ENCODE measurements at places on chromosomes 1 and 21.

DNA sequence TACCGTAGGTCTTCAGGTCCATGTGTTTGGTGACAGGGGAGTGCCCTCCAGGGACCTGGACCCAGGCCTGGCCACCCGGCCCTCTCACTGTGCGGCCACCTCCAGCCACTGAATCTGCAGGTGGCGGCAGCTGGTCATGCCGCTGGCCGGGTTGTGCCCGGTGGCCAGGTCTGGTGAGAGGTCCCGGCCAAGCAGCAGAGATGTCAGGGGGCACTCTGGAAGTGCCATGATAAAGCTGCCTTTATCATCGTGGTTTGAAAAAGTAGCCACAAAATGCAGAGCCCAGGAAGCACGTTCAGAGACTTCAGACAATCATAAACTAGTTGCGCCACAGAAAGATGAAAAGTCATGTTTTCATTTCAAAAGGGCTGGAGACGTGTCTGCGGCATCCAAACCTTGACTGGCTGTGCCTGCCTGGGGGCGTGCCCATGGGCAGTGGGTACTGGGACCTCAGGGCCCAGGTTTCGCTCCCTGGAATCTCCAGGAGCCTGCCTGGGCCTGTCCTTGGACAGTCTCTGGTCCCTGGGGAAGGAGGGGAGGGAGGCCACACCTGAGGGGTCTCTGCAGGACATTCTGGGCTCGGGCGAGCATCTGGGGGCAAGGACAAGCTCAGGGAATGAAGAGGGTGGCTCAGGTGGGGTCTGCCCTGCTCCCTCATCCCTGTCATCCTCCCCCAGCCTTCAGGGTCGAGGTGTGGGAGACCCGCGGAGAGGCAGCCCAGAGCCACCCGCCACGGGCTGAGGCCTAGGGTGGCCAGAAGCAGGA lies 44.9 kb downstream of the COL18A1 start:
- DNase-seq = no peak

GRCh38 chr1:40856656-40857302 lies 5.4 kb downstream of the CITED4 start:
- DNase-seq = no peak

DNA sequence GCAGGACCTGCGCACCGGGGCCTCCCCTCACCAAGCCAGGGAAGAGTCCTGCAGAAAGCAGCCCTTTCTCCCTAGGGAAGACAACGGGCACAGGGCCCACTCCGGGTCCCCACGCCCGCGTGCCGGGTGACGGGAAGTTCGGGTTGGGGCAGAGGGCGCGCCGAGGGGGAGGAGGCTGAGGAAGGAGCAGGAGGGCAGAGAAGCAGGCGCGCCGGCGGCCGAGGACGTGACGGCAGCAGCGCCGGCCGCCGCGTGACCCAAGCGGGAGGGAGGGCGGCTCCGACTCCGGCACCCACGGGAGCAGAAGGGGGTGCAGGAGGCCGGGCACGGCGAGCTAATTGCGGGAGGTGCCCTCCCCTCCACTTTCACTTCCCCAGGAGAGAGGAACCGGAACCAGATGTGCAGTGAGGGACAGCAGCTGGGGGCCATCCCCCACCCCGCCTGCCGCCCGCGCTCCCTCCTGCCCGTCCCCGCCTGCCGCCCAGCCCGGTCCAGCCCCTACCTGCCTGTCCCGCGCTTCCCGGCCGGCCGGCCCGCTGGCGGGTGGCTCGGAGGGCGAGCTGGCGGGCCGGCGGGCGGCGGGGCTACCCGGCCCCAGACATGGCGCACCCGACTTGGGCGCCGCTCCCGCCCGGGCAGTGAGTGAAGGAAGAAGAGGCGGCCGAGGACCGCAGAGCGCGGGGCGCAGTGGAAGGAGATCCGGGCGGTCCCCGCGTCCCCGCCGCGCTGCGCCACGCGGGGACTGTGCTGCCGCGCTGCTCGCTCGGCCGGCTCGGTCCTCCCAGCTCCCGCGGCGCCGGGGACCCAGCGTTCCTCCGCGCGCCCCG lies 510 bp downstream of the DENND4B start:
- peak; percentile 83 for DNase-seq

- no peak for DNase-seq
Measured at GRCh38 chr1:26122988-26123973, 11.7 kb downstream of the PDIK1L start.

DNA sequence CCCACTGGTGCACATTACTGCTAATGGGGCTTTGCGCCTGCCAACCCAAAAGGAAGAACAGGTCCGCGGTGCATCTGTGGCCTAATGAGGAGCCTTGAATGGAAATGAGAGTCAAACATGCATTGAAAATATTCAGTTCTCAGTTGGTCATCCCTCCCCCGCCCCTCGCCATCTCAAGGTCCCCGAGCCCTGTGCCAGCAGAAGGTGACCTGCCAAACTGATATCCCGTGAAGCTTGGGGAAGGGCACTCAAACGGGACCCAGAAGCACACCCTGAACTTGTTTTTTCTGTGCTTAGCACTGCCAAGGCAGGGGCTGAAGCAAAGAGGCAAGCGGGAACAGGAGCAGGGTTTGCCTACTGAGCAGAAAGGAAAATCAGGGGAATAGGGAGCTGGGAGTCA lies 67.9 kb upstream of the ZNF648 start:
- DNase-seq = no peak

DNA sequence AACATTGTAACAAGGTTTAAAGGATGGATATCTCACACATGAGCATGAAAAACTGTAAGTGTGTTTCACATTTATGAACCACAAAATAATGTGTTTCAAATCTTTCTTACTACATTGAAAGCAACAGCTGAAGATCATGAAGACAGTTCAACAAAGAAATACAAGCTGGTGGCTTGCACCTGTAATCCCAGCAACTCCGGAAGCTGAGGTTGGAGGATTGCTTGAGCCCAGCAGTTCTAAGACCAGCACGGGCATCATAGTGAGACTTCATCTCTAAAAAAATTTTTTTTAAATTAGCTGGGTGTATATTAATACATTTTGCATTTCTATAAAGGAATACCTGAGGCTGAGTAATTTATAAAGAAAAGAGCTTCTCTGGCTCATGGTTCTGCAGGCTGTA lies 27.1 kb upstream of the C1orf198 start:
- no peak for DNase-seq

DNA sequence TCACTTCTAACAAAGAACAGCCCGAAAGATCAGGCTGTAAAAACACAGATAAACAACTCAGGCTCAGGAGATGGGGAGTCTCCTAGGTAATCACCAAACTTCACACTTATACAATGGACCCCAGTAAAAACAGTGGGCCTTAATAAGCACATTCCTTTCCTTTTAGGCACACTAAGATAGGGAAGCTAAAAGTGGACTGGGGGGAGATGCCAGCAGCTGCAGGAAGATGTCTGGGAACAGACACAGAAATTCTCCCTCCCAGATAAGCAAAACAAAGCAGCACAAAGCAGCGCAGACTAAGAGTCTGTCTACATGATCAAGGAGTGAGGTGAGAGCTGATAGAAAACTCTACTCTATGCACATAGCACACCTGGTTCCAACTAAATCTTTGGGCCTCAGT lies 29.0 kb upstream of the CTBS start:
- no peak for DNase-seq

DNA sequence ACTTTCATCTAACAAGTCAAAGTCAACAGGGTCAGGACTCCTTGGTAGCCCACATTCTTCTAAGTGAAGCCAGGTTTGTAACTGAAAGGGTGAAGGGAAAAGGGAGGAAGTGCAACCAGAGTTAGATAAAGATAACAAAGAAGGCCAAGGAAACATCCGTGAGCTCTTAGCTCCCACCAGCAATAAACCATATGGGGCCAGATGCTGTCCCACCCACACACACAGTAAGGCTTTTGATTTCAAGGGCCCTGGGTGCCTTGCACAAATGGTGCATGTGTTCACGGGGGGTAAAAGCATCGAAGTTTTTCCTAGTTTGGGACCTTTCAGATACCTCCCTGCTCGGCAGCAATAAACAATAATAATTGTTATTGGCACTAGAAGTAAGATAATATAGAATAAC lies 5.1 kb upstream of the TIAM1 start:
- no peak for DNase-seq

GRCh38 chr1:1230656-1231399 lies 973 bp downstream of the SDF4 start:
- no peak for DNase-seq

DNA sequence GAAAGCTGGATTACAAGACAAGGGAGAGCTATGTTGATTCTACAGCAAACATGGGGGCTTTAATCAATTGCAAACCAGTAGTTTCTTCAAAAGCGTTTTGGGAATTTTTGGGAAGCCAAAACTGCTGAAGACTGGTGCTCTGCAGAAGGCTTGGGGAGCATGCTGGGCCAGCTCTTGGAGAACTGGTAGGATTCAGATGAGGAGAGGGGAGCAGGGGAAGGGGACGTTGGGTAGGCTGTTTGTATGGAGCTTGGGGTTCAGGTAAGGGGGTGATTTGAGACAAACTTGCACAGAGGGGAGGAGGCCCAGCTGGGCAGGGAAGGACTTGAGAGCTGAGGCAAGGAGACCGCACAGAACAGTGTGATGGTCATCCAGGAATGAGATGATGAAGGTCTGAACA lies 2.6 kb upstream of the MYOG start:
- no peak for DNase-seq

- DNase-seq = no peak
Measured at GRCh38 chr21:15037900-15038293, 26.9 kb downstream of the NRIP1 start.

GRCh38 chr1:165512816-165513215 lies 31.0 kb upstream of the LRRC52 start:
- DNase-seq = no peak

GRCh38 chr1:153470707-153471106 lies 10.3 kb upstream of the S100A7 start:
- DNase-seq = no peak

DNA sequence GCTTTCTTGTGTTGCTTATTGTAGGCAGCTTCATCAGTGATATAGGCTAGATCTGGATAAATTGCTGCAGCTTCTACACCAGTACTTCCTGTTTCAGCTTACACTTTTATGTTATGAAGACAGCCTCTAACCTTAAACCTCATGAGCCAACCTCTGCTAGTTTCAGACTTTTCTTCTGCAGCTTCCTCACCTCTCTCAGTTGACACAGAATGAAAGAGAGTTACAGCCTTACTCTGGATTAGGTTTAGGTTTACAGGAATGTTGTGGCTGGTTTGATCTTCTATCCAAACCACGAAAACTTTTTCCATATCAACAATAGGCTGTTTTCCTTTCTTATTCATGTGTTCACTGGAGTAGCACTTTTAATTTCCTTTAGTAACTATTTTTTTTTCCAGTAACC lies 76.9 kb upstream of the RNPC3 start:
- DNase-seq = no peak

DNA sequence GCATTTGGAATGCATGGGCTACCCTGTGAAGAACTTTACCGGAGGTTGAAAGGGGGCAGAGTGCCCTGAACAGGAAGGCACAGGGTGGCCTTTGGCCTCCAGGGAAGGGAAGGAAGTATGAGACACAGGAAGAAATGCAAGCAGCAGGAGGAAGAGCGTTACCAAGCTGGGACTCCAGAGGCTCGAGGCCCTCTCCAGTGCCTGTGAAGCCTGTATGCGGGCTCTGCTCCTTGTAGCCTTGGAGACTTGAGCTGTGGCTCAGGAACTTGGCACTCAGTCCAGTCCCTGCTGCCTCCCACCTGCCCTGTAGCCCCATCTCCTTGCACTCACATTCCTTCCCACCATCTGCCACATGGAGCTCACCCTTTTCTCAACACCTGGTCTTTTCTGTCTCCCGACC lies 33.5 kb upstream of the RNF19B start:
- no peak for DNase-seq

- no peak for DNase-seq
Measured at GRCh38 chr21:25360593-25360992, 246.7 kb downstream of the MRPL39 start.

DNA sequence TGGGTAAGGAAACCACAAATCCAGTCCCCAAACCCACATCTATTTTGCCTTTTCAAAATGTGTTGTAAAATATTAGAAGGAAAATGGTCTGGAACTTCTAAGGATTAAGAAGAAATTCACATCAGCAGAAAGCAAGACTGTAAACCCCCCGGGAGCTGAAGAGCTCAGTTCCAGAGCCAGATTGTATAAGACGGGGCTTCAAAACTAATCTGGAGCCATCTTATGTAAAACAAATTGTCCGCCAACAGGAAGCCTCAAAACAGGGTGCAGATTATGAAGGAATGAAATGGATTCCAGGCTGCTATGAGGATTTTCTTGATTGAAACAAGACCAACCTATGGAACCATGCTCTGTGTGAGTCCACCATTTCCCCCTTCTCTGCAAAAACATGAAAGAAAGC lies 25.1 kb upstream of the HUNK start:
- DNase-seq = no peak

- peak; percentile 51 for DNase-seq
Measured at GRCh38 chr1:17437580-17438317, 1.7 kb downstream of the RCC2 start.

DNA sequence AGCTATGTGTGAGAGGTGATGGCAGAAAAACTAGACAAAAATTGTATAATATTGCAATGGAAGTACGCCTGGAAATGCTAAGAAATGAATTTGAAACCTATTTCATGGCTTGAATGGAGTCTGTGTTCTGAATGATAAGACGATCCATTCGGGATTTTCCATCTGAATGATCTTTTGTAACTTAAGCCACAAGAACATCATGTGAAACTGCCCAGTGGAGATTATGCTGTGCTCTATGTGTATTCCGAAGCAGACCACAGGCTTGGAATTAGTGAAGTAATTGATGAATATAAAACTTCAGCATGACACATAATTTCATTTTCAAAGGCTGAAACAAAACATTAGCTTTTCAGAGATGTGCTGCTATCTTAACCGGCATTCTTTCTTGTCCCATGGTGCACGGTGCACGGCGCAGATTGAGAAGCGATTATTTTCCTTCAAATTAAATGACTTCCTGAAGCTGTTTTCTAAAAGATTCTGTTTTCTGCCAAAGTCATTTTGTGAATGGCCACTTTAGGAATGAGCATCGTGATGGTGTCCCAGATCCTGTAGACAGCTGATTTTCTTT lies 652.9 kb downstream of the PLA2G4A start:
- DNase-seq = no peak

GRCh38 chr1:230149751-230150584 lies 82.9 kb downstream of the GALNT2 start:
- no peak for DNase-seq

- DNase-seq = no peak
Measured at GRCh38 chr1:6414443-6414844, 5.3 kb downstream of the HES2 start.

GRCh38 chr1:19619697-19620384 lies 24.3 kb upstream of the NBL1 start:
- DNase-seq = no peak

- no peak for DNase-seq
Measured at GRCh38 chr1:171740987-171741871, 636 bp downstream of the VAMP4 start.

- no peak for DNase-seq
Measured at GRCh38 chr1:7333620-7334019, 437.5 kb upstream of the VAMP3 start.

GRCh38 chr1:235296729-235297128 lies 31.2 kb downstream of the ARID4B start:
- no peak for DNase-seq

GRCh38 chr1:58784758-58785441 lies 1.1 kb upstream of the JUN start:
- peak; percentile 80 for DNase-seq
